Tibial nerve (tissue), 4 donors: ENCODE measurements at places on chromosomes 2 and 18. TPM values are rescaled to one million over a fixed set of nuclear protein-coding genes. Genes with fewer than 3 reads are reported as not detected.

- DNase-seq: no peak
Measured at GRCh38 chr2:226953206-226953605, 117.4 kb downstream of the RHBDD1 start.

- no peak for DNase-seq
Measured at GRCh38 chr2:173388795-173389194, 34.1 kb downstream of the CDCA7 start.

Gene MAP3K19
- total RNA-seq: not detected

- DNase-seq: no peak
Measured at GRCh38 chr2:71898375-71898774, 249.3 kb downstream of the CYP26B1 start.
